Ovary (tissue), 10 donors: ENCODE measurements at places on chromosomes 2 and 18. TPM values are rescaled to one million over a fixed set of nuclear protein-coding genes. Genes with fewer than 3 reads are reported as not detected.

- DNase-seq: no peak
- no peak overlapping the region for H3K4me3 ChIP-seq
- H3K4me1 ChIP-seq: peaks cover 4% of the 10 kb centered on the region
- H3K27ac ChIP-seq: no peak overlapping the region
Observed at GRCh38 chr2:236538242-236538641, 31.4 kb upstream of the ACKR3 start.

DNA sequence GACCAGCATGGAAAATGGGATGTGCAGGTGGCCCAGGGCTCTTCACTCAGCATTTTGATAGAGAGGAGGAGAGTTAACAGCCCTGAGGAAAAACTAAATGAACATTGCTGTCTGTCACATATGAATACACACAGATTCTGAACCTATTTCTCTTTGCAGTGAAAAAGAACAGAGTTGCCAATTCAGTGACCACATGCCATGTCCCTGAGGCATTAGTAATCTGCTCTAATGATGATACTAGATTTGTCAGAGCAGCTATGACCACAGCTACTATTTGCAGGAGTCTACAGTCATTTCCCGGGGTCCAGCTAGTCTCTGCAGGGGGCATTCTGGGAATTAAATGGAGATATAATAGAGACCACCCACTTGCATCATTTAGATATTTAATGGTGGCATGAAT lies 267.6 kb downstream of the TMX3 start:
- no peak for DNase-seq
- H3K36me3 ChIP-seq: no peaks in the 10 kb centered on the region
- no peak overlapping the region for H3K27ac ChIP-seq

Gene PIEZO2
- polyA plus RNA-seq: 7.8 TPM

Gene LYPD6
- 0.57 TPM for polyA plus RNA-seq

GRCh38 chr18:77178559-77178958 lies 46.0 kb upstream of the MBP start:
- no peaks in the 10 kb centered on the region for H3K27me3 ChIP-seq
- no peaks in the 10 kb centered on the region for H3K36me3 ChIP-seq
- H3K27ac ChIP-seq: no peak overlapping the region
- no peak for DNase-seq

DNA sequence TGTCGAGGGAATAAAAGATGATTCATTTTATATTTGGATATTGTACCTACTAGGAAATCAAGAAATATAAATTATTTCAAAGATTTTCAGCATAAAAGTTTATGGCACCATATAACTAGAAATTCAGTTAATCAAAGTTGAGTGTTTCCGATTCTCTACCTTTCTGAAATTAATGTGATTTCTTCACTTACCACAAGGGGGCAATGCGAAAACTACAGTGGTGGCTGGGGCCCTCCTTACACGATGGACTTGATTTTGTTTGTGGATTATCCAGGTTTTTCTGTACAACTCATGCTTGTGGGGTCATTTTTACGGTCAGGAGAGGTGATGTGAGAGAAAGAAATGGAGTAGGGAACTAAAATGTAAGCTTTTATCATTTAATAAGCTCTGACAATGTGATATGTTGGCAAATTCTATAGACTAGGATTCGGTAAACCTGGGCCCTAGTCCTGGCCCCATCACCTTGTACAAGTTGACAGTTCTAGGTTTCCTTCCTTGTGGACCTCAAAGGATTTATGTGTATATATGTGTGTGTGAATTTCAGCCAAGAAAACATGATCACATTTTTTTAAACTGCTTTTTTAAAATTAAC lies 47.6 kb downstream of the G6PC2 start:
- H3K4me1 ChIP-seq: no peaks in the 10 kb centered on the region
- no peak overlapping the region for H3K27ac ChIP-seq
- no peak for DNase-seq
- no peak overlapping the region for H3K4me3 ChIP-seq
- H3K36me3 ChIP-seq: no peaks in the 10 kb centered on the region
- H3K27me3 ChIP-seq: no peaks in the 10 kb centered on the region

Gene CYP1B1
- polyA plus RNA-seq: 11.7 TPM

GRCh38 chr18:27662949-27663348 lies 477.8 kb upstream of the CHST9 start:
- no peak overlapping the region for H3K27ac ChIP-seq
- H3K4me3 ChIP-seq: no peak overlapping the region
- no peak for DNase-seq
- no peaks in the 10 kb centered on the region for H3K27me3 ChIP-seq
- H3K4me1 ChIP-seq: no peaks in the 10 kb centered on the region
- H3K36me3 ChIP-seq: no peaks in the 10 kb centered on the region

DNA sequence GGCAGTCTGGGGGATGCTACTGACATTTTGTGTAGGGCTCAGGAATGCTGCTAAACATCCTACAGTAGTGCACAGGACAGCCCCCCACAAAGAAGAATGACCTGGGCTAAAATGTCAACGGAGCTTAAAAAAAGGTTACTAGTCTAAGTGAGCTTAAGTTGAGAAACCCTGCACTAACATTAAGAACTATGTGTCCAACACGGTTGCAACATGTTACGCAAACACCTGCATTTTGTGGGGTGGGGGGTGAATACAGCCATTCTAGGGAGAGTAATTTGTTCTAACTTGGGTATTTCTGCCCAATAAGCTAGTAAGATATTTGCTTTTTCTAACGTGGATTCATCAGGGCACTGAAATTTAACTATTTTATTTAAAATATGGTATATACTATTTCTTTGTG lies 57.9 kb downstream of the SLC8A1 start:
- H3K27ac ChIP-seq: no peak overlapping the region
- no peaks in the 10 kb centered on the region for H3K4me1 ChIP-seq
- DNase-seq: no peak
- no peaks in the 10 kb centered on the region for H3K27me3 ChIP-seq
- no peaks in the 10 kb centered on the region for H3K36me3 ChIP-seq

DNA sequence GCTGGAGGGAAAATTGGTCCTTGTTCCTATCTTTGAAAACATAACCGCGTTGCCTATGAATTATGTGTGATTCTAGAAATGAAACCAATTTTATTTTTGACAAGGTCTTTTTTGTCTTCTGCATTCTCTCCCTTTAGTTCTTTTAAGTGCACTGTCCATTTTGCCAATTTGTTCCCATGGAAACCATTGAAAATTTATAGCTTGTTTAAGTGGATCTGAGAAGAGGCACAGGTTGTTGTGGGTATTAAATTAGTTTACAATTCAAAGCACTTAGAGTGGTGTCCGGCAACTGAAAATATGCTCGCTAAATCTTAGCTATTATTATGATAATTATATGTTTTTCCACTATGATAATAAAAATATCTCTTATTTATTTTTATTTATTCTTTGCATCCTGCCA lies 107.5 kb upstream of the FSHR start:
- no peak overlapping the region for H3K27ac ChIP-seq
- no peaks in the 10 kb centered on the region for H3K27me3 ChIP-seq
- no peak overlapping the region for H3K4me3 ChIP-seq
- no peaks in the 10 kb centered on the region for H3K4me1 ChIP-seq
- DNase-seq: no peak

Gene ALK
- polyA plus RNA-seq: 0.07 TPM

Gene EIF2AK3
- 6.2 TPM for polyA plus RNA-seq

Gene LDAH
- 6.3 TPM for polyA plus RNA-seq

GRCh38 chr2:156918410-156918809 lies 339.1 kb upstream of the GALNT5 start:
- H3K4me1 ChIP-seq: no peaks in the 10 kb centered on the region
- no peak overlapping the region for H3K4me3 ChIP-seq

DNA sequence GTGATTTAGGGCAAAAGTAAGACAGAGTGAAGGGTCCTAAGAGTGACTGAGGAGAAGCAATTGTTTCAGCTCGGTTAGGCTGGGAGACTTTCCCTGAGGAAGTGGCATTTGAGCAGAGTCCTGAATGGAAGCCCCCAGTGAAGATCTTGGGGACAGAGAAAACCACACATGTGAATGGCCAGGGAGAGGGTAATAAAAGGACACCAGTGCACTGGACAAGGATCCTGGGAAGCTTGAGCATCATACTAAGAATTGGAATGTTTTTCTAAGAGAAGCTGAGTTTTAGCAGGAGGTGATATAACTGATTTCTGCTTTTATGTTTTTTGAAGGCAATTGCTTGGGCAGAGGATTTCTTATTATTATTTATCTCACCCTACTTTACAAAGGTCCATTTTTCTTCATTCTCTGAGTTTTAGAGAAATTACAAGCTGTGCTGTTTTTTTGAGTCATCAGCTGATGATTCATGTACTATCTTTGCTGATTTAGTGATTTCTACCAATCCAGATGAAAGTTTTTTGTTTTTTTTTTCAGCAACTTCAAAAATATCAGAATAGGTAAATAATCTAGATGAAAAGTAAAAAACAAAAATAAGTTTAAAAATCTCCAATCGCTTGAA lies 43.5 kb downstream of the MFSD6 start:
- H3K4me3 ChIP-seq: no peak overlapping the region
- H3K27me3 ChIP-seq: no peaks in the 10 kb centered on the region
- H3K36me3 ChIP-seq: no peaks in the 10 kb centered on the region
- no peaks in the 10 kb centered on the region for H3K4me1 ChIP-seq
- DNase-seq: no peak

DNA sequence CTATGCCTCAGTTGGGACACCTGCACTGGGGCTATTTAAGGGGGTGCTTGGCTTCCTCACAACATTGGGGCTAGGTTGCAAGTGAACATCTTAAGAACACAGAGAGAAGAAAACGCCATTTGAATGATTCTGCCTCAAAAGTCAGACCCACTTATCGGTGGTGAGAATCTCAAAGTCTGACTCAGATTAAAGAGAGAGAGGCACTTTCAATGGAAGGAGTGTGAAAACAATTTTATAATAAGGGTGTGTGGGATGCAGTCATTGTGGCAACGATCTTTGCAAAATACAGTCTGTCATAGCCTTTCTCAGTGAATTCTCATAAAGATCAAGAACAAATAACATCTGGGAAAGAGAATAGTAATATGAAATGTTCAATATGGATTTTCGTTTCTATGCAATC lies 41.8 kb downstream of the CCDC102B start:
- DNase-seq: no peak
- H3K4me3 ChIP-seq: no peak overlapping the region
- H3K36me3 ChIP-seq: no peaks in the 10 kb centered on the region
- H3K4me1 ChIP-seq: no peaks in the 10 kb centered on the region

Gene SH3RF3
- 4.0 TPM for polyA plus RNA-seq

GRCh38 chr18:37253394-37254235 lies 312.0 kb downstream of the CELF4 start:
- DNase-seq: peak; percentile 36
- H3K4me3 ChIP-seq: peak overlapping the region; percentile 21
- no peaks in the 10 kb centered on the region for H3K4me1 ChIP-seq
- no peak overlapping the region for H3K27ac ChIP-seq
- no peaks in the 10 kb centered on the region for H3K36me3 ChIP-seq

- H3K27ac ChIP-seq: no peak overlapping the region
- no peaks in the 10 kb centered on the region for H3K36me3 ChIP-seq
- no peaks in the 10 kb centered on the region for H3K27me3 ChIP-seq
- peaks cover 8% of the 10 kb centered on the region for H3K4me1 ChIP-seq
Observed at GRCh38 chr2:160167089-160167740, 32.9 kb downstream of the ITGB6 start.

DNA sequence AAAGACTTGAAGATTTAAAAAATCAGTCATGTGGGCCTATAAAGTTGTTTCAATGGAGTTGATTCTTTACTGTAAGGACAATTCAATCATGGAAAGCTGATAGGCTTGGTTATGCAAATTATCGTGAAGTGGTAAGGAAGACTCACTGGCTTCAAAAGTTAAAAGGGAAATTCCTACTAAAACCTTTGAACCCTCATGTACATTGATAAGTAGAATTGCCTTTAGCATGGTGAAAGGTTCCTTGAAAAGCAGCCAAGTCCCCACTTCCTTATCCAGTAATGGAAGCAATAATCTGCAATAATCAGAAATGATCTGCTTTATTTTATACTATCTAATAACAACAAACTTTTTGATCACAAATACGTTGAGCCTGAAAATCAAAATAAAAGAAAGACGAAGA lies 14.4 kb upstream of the CCL20 start:
- no peaks in the 10 kb centered on the region for H3K36me3 ChIP-seq
- no peak overlapping the region for H3K4me3 ChIP-seq
- H3K4me1 ChIP-seq: no peaks in the 10 kb centered on the region
- DNase-seq: no peak
- H3K27me3 ChIP-seq: no peaks in the 10 kb centered on the region

GRCh38 chr2:26001743-26002351 lies 19.6 kb upstream of the KIF3C start:
- DNase-seq: peak; percentile 84
- H3K36me3 ChIP-seq: no peaks in the 10 kb centered on the region
- peaks cover 9% of the 10 kb centered on the region for H3K4me1 ChIP-seq
